ENCODE measurements at places on chromosomes 7 and 10.

- no peak for DNase-seq
These were observed 15.3 kb downstream of the OGDH start for GRCh38 chr7:44621750-44622103.

- DNase-seq = no peak
These were observed 226.2 kb downstream of the TNS3 start for GRCh38 chr7:47355684-47356083.

GRCh38 chr7:95609277-95609971 lies 13.1 kb upstream of the PDK4 start:
- peak; percentile 22 for DNase-seq

GRCh38 chr7:112266595-112267270 lies 60.2 kb downstream of the ZNF277 start:
- DNase-seq = peak; percentile 55

DNA sequence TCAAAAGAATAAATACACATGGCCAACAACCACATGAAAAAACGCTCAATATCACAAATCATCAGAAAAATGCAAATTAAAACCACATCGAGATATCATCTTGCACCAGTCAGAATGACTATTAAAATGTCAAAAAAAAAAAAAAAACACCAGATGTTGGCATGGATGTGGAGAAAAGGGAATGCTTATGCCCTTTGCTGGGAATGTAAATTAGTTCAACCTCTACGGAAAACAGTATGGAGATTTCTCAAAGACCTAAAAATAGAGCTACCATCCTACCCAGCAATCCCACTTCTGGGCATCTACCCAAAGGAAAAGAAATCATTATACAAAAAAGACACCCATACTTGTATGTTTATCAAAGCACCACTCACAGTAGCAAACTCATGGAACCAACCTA lies 45.0 kb upstream of the DIP2C start:
- DNase-seq = no peak

DNA sequence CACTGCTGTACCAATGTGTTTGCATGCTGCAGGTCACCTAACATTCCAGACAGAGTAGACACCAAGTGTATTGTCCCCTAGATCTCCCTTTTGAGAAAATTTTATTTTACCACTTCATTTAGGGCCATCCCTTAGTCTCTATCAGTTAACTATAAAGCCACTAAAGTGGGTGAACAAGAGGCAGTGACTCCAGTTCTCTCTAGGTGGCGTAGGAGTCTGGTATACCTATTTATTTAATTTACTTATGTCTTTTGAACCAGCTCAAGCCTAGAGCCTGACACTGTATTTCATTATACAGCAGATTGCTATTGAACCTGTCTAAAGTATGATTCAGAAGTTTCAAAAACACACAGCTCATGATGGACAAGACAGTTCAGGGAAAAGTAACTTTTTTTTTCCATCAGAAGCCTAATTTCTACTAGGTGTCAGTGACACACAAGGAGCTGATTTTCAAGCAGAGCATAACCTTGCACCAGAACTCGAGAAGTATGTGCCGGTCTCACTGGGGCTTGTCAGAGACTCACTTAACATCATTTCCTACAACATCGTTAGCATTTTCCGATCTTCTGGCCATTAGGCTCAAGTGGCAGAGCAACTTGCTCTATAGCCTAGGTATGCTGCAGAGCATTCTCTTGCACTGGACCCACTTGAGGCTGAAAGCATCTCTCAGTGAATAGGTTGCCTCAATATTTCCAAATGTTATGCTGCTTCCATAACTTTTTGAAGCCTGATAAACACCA lies 175.4 kb downstream of the CDC14C start:
- no peak for DNase-seq

DNA sequence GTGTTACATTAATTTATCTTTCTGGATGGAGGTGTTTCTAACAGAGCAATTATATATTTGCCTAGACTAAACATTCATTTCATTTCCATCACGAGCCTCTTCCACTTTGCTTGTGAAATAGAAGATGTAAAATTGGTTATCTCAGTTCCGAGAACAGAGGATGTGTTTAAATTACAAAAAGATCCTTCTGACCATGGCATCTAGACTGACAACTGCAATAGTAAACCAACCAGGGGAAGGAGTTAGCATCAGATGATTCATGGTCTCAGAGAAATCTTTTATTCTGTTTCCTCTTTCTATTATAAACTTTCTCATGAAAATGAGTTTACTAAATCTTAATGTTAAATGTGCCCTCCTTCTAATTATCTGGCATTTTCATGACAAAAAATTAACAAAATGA lies 149.8 kb upstream of the WDR11 start:
- DNase-seq = no peak

GRCh38 chr10:11908536-11908935 lies 85.4 kb downstream of the PROSER2 start:
- DNase-seq = no peak

DNA sequence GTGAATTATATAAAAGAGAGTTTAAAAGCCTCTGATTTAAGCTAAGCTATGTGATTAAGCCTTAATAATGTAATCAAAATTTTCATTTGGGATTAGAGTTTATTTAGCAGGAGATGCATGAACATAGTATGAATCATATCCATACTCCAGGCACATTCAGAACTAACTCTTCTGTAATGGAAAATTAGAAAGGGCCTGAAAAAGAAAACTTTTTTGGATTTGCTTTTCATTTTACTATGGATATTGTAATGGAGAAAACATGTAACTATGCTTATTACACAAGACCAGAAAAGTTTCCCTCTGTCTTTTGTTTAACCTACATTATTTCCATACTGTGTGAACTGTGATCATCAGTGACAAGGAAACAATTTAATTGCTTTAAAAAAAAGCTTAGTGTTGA lies 22.0 kb downstream of the TES start:
- DNase-seq = peak; percentile 41

GRCh38 chr10:51747216-51747615 lies 47.8 kb upstream of the CSTF2T start:
- DNase-seq = no peak

DNA sequence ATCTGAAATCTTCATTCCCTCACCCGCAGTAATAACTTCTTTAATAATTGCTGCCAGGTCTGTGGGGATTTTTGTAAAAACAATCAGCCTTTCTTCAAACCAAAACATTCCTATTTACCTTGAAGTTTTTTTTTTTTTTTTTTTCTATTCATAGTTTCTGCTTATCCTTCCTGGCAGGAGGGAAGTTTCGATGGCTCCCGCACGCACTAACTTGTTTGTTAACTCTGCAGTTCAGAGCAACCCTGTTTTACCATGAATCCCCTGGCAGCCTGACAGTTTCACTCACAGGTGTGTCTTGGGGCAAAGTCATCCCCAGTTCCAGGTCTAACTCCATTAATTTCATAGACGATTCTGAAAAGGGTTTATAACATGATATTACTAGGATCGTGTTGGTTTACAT lies 149.3 kb downstream of the KLF6 start:
- no peak for DNase-seq

- peak; percentile 64 for DNase-seq
These were observed 209.7 kb upstream of the TMEM196 start for GRCh38 chr7:19982841-19983835.

DNA sequence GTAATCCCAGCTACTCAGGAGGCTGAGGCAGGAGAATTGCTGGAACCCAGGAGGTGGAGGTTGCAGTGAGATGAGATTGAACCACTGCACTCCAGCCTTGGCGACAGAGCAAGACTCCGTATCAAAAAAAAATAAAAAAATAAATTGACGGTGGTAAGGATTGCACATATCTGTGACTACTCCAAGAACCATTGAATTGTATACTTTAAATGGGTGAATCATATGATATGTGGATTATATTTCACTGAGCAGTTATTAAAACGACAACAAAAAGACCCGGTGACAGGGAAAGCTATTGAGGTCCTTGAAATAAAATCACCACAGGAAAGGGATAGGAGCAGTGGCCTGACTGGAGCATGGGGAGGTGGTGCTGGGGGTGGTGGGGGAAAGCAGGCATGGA lies 31.2 kb upstream of the COMTD1 start:
- no peak for DNase-seq

DNA sequence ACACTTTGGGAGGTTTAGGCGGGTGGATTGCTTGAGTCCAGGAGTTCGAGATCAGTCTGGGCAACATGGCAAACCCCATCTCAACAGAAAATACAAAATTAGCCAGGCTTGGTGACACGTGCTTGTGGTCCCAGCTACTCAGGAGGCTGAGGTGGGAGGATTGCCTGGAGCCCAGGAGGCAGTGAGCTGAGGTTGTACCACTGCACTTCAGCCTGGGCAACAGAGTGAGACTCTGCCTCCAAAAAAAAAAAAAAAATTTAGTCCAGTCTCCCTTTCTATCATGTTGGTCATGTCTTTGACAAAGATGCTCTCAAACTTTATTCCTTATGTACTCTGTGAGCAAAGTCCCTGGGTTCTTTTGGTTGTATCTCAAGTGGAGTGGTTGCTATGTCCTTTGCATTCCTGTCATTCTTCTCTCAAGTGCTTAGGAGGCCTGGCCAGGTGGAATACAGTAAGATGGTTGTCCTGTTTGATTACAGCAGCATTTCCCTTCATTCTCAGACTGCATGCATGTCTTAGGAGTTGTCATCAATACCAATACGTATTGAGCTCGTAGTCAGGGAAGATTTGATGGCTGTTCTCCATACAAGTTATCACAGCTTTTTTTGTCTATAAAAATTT lies 85.7 kb downstream of the MMRN2 start:
- DNase-seq = peak; percentile 45

DNA sequence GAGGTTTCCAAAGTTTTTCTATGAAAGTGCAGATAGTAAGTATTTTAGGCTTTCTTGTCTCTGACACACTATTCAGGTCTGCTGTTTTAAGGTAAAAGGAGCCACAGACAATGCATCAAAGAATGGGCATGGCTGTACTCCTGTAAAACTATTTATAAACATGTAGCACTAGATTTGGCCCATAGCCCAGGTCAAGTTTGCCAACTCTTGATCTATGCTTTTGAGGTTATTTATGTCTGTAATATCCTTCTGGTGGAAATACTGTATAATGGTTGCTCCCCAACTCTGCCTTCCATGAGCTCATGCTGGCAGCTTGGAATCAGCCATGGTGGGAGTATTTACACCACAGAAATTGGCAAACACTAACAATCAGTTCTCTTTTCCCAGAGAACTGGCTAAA lies 244.6 kb downstream of the BUB3 start:
- DNase-seq = no peak

- DNase-seq = no peak
These were observed 21.3 kb downstream of the TSPAN15 start for GRCh38 chr10:69472544-69472943.

DNA sequence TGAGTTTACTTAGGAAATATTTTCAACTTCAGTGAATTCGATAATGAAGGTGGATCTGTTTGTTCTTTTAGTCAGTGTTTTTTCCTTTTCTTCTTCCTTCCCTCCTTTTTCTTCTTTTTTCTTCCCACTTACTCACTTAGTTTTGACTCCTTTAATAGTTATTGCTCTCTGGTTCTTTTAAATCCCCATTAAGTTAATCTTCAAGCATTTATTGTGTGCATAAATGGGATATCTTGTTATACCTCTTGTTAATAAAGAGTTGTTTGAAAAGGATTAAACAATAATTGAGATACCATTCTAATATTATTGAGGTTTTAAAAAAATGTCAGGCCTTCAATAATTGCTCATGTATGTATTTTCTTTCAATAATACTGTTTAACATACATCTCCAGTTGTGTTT lies 19.5 kb downstream of the STAM start:
- no peak for DNase-seq

DNA sequence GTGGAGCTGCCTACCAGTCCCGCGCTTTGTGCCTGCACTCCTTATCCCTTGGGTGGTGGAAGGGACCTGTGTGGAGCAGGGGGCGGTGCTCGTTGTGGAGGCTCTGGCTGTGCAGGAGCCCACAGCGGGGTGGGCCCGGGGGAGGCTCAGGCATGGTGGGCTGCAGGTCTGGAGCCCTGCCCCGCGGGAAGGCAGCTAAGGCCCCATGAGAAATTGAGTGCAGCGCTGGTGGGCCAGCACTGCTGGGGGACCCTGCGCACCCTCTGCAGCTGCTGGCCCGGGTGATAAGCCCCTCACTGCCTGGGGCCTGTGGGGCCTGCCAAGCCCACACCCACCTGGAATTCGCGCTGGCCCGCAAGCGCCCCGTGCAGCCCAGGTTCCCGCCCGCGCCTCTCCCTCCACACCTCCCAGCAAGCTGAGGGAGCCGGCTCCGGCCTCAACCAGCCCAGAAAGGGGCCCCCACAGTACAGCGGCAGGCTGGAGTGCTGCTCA lies 859.6 kb upstream of the KCND2 start:
- DNase-seq = no peak

DNA sequence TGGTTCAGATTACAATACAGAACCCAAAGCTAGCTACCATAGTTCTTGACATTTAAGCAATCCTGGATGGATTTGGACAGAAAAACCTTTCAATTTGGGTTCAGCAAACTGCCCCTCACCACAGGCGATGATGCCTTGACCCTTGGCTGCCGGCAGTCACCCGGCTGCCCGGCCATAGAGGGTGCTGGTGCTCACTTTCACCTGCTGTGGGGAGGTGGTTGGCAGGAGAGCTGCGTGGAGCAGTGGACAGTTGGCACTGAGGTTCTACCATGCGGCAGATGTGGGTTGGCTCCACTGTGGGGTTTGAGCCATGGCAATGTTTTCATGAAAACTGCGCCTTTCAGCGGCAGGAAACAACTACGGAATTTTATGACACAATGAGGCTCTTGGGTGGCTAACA lies 99.5 kb downstream of the DYNC1I1 start:
- DNase-seq = no peak

GRCh38 chr10:96261930-96262329 lies 9.4 kb downstream of the BLNK start:
- DNase-seq = no peak

GRCh38 chr7:106770191-106770590 lies 94.9 kb upstream of the PIK3CG start:
- DNase-seq = peak; percentile 96

GRCh38 chr7:7257899-7258692 lies 75.8 kb downstream of the C1GALT1 start:
- no peak for DNase-seq

DNA sequence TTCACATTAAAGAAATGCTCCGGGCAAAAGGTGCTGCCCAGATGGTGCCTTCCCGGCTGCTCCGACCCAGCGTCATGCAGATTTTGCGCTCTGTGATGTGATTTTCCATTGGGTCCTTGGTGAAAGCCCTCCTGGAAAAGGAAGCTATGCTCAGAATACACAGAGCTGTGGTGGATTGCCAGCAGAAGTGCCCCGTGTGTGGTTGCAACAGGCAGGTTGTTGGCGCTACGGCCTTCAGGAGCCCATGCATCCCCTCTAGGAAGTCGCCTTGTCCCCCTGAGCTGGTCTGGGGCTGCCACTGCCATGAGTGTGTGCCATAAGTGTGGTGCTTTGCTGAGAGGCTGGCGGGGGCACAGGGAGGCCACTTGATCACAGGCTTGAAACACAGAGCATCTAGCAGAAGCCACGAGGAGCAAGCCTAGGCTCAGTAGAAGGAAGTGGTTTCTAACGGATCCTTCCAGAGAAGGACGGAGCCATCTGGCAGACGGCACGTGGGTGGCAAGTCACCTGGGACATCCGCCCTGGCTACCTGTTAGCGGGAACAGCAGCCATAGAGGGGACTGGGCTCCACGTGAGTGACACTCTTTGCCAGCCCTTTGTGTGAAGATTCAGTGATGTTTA lies 210.9 kb downstream of the CUX1 start:
- no peak for DNase-seq

GRCh38 chr10:97903128-97904017 lies 53.7 kb downstream of the GOLGA7B start:
- DNase-seq = no peak

Data from astrocyte (in vitro differentiated cells and primary cell).